ENCODE measurements at places on chromosomes 5 and 9.

GRCh38 chr5:78753093-78753531 lies 104.5 kb upstream of the LHFPL2 start:
- DNase-seq = no peak

GRCh38 chr9:16642421-16643109 lies 227.9 kb downstream of the BNC2 start:
- DNase-seq = no peak

DNA sequence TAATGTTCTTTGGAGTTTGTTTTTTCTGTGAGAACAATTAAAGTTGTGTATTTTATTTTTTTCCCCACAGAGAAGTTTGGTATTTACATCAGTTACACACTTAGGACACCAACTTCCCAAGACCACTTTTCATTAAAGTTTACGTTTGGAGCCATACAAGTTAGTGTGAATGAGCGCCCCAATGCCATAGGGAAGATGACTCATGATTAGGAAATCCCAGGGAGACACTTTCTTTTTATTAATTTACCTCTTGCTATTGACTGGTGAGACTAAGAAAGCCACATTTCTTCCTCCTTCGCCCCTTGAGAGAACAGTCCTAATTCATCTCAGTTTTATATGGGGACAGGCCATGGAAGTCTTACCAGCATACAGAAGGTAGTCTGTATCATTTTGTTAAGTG lies 57.1 kb downstream of the EDIL3 start:
- DNase-seq = no peak

GRCh38 chr9:126297661-126298060 lies 29.0 kb upstream of the MVB12B start:
- no peak for DNase-seq

DNA sequence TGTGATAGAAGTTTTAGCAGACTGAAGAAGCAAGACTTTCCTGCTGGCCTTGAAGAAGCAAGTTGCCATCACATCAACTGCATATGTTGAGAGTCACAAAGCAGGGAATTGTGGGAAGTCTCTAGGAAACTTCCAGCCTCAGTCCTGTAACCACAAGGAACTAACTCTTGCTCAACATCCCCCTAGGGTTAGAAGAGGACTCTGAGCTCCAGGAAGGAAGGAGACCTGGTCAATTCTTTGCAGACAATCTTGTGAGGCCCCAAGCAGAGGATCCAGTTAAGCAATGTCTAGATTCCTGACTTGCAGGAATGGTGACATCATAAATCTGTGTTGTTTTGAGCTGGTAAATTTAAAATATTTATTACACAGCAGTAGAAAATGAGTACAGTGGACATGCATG lies 18.6 kb upstream of the ZNF366 start:
- DNase-seq = no peak

DNA sequence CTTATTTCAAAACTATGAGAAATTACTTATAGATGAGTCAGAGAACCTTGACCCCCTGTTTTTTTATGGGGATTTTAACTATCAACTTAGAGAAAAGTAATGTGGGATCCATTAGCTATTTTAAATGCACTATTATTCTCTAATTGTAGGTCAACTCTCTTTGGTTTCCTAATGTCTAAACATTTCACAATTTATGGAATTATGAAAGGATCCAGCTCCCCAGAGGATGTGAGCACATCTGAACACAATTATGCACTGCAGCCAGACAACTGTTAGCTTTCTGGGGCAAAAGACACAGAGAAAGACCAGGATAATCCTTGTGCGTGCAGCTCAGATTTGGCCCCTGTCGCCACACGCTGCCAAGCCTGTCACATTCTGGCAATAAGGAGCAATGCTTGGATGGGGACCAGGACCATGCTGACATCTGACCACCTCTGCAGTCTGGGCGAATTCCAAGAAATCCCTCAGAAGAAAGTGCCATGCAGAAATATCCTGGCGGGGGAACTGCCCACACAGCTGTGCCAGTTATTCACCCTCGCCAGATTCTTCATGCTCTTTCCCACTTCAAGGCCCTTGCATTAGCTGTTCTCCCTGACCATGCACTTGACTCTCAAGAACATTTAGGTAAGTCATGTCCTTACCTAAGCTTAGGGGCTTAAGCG lies 22.2 kb upstream of the CMBL start:
- no peak for DNase-seq

DNA sequence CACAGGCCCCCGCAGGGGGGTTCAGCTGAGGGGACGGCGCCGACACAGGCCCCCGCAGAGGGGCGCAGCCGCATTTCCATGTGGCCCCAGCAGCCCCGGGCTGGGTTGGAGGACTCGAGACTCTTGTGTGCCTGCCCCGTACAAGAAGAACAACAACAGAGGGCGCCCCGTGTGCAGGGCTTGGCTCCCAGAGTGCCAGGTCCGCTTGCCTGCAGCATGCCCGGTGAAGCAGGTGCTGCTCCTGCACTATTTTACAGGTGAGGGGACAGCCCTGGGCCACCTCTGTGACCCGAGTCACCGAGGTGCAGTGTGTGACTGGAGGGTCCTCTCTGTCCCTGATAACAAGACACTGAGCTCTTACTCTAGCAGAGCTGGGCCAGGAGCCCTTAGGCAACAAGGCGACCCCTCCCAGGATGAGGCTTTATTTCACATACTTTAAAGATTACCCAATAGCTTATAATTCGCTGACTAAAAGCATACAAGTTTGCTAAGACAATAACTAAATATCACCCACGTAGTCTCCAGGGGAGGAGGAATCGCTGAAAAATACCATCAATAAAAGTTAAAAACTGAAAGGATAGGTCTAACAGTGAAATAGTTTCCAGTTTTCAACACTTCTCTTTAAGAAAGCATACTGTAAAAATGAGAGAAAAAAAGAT lies 41.7 kb upstream of the SLC9A3 start:
- no peak for DNase-seq

DNA sequence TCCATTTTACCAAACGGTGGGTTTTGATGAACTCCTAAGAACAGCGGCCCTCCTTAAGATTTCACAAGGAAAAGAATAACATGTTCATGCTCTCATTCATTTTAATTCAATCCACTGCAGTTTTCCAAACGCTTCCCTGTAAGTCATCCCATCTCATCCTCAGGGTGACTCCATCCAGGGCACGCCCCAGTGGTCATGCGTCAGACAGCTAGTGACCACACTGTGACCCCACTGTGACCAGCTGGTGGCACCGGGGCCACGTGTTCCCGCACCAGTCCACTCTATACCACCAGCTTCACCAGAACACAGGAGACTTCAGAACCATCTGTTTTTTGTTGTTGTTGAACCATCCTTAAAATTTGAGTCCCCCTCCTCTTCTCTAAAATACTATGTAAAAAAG lies 14.3 kb downstream of the ATPSCKMT start:
- no peak for DNase-seq

- DNase-seq = no peak
Measured at GRCh38 chr5:173835131-173835530, 53.0 kb upstream of the CPEB4 start.

GRCh38 chr5:134175921-134176510 lies 734 bp downstream of the SKP1 start:
- DNase-seq = no peak

DNA sequence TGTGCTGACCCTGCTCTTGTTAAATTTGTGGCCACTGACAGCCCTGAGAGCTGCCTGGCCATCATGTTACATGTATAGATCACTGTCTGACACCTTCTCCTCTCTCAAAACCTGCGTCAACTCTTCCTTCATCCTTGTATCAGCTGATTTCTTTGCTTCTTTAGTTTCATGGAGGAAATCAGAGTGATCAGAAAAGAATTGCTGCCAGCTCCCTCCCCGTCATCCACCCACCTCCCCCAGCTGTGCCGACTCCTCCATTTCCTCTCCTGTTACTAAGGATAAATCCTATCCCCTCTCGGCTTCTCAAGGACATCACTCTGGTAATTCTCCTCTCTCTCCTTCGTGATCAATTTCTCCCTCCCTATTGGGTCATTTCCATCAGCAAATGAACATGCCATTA lies 108.9 kb downstream of the ICE1 start:
- DNase-seq = no peak

- peak; percentile 56 for DNase-seq
Measured at GRCh38 chr9:91131433-91131839, 230.3 kb downstream of the AUH start.

- no peak for DNase-seq
Measured at GRCh38 chr5:56840597-56840996, 25.2 kb downstream of the MAP3K1 start.

DNA sequence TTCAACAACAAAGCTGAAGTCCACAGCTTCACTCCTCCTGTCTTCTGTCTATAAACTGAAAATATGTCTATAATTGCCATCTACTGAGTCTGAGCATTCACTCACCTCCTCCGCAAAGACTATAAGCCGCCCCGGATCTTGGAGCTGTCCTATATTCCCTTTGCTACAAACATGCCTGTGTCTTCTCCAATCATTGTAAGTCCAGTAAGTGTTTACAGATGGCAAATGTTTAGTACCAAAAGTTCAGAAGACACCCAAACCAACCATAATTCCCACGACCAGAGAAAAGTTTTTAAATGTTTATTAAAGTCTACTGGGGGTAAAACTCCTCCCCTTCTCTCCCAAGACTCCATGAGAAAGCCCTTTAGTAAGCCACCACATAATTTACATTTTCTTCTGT lies 80.9 kb downstream of the EBF1 start:
- DNase-seq = no peak

- DNase-seq = no peak
Measured at GRCh38 chr9:110620726-110621125, 41.2 kb upstream of the SVEP1 start.

DNA sequence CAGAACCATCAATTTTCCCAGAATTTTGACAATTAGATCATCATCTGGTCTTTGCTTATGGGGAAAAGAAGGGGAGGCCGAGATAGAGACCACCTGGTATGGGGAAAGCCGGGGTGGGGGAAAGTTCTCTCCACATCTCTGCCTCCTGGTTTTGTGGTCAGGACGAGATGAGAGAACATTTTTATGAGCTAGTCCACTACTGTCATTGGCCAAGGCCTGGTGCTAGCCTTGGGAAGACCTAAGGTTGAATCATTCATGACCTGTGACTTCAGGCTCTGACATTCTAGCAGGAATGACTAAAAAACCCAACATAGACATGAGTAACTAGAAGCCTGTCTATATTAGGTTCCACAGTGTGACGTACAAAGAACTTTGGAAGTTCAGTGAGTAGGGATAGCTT lies 135.2 kb downstream of the PTTG1 start:
- no peak for DNase-seq

DNA sequence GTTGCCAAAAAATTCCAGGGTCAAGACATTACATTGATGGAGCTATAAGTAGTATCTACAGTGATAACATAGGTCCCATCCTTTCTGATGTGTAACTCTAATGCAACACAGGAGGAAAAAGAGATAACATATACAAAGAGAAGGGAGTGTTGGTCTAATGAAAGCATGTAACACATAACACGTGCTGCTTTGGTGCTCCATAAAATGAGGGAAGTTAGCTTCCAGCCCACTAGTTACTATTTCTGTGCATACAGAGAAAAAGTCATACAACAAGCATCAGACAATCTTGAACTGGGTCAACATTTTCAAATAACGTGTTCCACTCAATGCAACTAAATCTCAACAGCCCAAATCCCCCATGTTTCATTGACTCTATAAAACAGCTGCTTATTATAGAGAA lies 11.7 kb downstream of the MLLT3 start:
- DNase-seq = no peak

GRCh38 chr5:135222171-135222681 lies 176.8 kb downstream of the MACROH2A1 start:
- no peak for DNase-seq

GRCh38 chr5:73229271-73229670 lies 56.3 kb downstream of the TMEM174 start:
- no peak for DNase-seq

- DNase-seq = no peak
Measured at GRCh38 chr5:131281133-131281867, 17.4 kb downstream of the CDC42SE2 start.

DNA sequence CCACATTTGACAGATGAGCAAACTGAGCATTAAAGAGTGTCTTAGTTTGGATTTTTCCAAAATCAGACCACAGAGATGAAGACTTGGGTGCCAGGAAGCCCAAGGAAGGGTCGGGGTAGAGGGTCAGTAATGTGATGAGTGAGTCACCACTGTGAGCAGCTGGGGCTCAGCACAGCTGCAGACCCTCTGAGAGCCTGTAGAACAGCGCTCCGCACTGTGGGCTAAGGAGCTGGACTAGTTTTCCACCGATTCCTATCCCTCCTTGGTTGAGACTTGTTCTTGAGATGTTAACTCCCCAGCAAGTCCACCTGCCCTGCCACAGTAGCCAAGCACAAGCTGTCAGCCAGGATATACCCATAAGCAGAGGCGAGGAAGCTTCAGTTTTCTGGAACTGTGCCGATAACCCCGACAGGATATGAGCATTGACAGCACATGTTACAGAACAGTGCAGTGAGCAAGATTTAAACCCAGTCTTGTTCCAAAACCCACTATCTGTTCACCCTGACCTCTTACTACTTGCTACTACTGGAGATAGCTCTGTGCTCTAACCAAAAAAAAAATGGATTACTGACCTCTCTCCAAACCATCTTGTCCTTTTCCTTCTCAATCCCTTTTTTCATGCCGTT lies 31.8 kb downstream of the EGFLAM start:
- no peak for DNase-seq

- no peak for DNase-seq
Measured at GRCh38 chr5:35316611-35317274, 86.5 kb upstream of the PRLR start.

All from activated T-helper 9 cell treated with anti-CD3 and anti-CD28 coated beads, Interleukin-2, amount 50 U/mL, for 16 hours (primary cell).